ENCODE measurements at places on chromosomes 5 and 9.

GRCh38 chr9:3656224-3656623 lies 130.4 kb upstream of the RFX3 start:
- DNase-seq, result no peak

DNA sequence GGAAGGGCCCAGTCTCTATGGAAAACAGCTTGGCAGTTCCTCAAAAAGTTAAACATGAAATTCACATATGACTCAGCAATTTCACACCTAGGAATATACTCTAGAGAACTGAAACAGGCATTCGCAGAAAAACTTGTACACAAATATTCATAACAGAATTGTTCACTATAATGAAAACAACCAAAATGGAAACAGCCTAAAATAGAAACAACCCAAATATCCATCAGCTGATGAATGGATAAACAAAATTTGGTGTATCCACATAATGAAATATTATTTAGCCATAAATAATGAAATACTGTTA lies 4.8 kb upstream of the GPR150 start:
- DNase-seq, result no peak

GRCh38 chr5:127206320-127207113 lies 84.1 kb upstream of the MEGF10 start:
- DNase-seq, result no peak

DNA sequence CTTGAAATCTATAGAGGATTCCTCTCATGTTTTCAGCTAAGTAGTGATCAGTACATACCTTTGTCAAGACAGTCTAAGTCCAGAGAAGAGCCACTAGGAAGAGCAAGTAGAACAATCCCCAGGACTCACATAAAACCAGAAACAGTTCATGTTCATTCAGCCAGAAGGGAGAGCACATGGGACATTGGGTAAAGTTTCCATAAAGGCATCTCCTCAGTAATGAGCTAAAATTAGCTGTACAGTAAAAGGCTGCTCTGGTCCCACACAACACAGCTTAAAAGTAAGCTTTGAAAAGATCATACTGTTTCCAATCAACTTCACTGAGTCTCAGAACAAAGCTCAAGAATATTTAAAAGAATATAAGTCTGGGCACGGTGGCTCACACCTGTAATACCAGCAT lies 32.4 kb downstream of the HOMER1 start:
- DNase-seq, result no peak

GRCh38 chr5:16542236-16542635 lies 74.6 kb downstream of the RETREG1 start:
- DNase-seq, result no peak
